Left lung (tissue), 14 donors: ENCODE measurements at places on chromosomes 6 and 20.

DNA sequence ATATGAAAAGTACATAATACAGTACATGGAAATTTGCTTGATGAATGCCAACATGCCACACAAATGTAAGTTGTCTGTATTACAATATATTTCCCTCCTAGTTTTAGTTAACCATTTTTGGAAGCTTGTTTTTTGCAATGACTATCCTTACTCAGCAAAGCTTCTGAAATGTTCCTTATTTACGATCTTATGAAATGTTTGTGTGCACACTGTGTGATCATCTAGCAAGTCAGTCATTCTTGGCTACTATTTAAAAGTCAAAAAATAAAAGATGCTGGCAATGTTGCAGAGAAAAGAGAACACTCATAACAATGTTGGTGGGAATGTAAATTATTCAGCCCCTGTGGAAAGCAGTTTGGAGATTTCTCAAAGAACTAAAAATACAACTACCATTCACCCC lies 33.8 kb downstream of the SUMO4 start:
- no peak for DNase-seq

GRCh38 chr6:34149831-34150400 lies 4.0 kb upstream of the GRM4 start:
- no peak for DNase-seq

DNA sequence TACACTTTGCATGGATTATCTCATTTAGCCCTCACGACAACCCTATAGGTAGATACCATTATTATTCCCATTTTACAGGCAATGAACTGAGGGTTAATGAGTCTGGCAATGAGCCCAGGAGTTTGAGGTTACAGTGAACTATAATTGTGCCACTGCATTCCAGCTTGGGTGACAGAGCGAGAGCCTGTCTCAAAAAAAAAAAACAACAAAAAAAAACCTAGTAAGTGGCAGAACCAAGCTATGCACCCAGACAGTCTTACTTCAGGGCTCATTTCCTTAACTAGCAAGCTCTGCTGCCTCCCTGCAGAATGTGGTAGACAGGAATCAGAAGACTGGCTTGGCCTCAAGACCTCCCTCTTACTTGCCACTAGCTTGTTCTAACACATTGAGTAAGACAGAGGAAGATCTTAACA lies 71.9 kb upstream of the RREB1 start:
- no peak for DNase-seq

DNA sequence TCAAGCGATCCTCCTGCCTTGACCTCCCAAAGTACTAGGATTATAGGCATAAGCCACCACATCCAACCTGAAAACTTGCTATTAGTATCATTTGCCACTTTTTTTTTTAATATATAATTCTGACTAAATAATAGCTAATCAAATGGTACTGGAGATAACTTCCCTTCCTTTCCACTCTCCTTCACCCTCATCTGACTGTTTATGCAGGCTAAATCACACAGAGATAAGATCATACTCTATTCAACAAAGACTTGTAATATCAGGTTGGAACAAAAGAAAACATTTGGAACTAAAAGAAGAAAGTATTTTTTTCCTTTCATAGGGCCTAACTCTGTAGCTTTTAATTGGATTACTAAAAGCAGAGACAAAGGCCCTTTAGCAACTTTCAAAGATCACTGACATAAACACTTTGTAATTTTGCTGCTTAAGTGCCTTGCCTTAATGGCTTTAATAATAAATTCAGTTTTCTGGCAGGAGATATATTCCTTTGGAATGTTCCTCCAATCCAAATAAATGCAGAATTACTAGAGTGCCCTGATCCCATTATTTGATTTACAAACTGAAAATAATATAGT lies 198.7 kb upstream of the ASCC3 start:
- DNase-seq = no peak

DNA sequence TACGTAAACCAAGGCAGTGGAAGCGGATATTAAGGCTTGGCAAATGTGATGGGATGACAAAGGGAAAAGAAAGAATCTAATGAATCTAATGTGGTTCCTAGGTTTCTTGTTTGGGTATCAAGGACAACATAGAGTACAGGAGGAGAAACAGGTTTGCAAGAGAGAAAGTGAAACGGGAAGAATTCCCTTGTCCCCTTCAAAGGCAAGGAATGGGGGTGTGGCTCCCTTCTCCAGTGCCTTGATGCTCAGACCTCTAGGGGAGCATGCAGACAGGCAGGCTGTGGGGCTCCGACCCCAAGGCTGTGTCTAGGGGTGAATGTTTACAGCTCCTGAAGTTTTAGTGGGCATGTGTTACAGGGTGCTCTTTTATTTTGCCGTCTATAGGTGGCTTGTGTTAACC lies 317.5 kb upstream of the HSF2 start:
- no peak for DNase-seq

DNA sequence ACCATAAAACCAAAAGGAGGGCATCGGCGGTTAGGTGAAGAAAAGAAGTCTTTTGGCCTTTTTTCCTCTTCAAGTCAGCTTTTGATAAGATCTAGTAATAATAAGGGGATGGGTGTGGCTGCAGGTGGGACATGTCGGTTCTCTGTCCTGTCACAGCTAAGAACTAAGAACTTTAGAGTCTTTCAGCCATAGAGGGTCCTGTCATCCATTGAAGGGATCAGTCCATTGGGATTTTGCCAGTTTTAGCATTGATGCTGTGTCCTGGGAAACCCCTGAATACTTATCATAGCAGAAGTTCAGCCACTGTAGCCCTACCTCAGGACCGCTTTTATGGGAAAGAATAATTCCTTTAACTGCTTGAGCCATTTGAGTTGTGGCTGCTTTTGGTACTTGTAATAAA lies 18.2 kb upstream of the SCP2D1 start:
- DNase-seq = no peak

DNA sequence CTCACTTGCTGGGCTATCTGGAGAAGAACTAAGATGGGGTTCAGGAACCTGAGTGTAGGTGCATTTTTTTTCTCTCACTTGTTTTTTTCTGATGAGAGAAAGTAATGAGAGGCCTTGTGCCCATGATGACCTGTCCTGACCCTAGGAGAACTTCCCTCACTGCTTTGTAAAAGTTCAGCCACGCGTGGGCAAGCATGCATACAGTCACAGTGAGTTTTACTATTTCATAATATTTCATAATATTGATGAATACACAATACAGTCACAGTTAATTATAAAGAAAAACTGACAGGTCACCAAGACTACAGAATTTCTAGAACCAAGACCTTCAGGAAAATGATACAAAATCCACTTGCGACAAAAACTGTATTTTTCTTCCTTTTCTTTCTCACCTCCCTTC lies 111.8 kb downstream of the MAP7 start:
- no peak for DNase-seq
